Activated CD4-positive, alpha-beta T cell treated with anti-CD3 and anti-CD28 coated beads for 24 hours (primary cell): ENCODE measurements at places on chromosomes 2 and 18.

- DNase-seq = no peak
These were observed 219.6 kb downstream of the LTBP1 start for GRCh38 chr2:33166287-33166881.

DNA sequence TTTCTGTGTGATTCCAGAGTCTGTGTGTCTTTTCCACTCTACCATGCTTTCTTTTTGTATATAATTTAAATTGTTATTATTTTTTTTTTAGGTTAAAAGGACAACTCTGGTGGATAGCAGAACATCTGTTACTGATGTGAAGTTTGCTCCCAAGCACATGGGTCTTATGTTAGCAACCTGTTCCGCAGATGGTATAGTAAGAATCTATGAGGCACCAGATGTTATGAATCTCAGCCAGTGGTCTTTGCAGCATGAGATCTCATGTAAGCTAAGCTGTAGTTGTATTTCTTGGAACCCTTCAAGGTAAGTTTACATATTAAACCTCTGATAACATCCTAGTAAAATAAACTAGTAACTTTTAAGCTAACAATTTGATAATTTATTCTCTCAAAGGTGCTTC, 15.3 kb downstream of the SEH1L start:
- no peak for DNase-seq

GRCh38 chr18:42657551-42657950, 457.9 kb downstream of the RIT2 start:
- no peak for DNase-seq

DNA sequence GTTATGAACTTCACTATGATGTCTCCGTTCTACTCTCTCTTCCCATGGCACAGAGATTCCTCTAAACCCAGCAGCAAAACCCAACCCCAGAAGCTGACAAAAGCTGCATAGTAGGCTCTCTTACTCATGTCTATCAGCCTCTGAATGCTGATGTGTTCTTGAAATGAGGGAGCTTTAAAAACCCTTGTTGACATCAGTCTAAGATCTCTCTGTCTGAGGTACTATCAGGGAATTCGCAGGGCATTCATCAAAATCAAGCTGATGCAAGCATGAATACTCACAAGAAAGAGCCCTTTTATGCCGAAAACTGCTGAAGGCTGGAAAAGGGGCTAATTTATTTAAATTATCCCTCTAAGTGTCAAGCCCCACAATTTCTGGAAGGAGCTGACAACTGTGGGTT, 710.6 kb upstream of the FANCL start:
- DNase-seq = no peak

DNA sequence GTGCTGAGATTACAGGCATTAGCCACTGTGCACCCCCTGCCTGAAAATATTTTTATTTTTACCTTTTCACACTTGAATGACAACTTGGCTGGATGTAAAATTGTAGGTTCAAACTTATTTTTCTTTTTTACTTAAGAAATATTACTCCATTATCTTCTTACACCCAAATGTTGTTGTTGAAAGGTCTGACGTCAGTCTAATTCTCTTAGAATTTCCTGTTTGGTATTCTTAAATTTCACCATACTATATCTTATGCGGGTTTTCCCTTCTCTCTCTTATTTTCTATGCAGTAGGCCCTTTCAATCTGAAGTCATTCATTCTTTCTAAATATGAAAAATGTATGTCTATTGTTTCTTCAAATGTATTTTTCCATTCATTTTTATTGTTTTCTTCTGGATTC, 29.1 kb upstream of the RAB11FIP5 start:
- DNase-seq = no peak
